ENCODE measurements at places on chromosomes 4 and X.

DNA sequence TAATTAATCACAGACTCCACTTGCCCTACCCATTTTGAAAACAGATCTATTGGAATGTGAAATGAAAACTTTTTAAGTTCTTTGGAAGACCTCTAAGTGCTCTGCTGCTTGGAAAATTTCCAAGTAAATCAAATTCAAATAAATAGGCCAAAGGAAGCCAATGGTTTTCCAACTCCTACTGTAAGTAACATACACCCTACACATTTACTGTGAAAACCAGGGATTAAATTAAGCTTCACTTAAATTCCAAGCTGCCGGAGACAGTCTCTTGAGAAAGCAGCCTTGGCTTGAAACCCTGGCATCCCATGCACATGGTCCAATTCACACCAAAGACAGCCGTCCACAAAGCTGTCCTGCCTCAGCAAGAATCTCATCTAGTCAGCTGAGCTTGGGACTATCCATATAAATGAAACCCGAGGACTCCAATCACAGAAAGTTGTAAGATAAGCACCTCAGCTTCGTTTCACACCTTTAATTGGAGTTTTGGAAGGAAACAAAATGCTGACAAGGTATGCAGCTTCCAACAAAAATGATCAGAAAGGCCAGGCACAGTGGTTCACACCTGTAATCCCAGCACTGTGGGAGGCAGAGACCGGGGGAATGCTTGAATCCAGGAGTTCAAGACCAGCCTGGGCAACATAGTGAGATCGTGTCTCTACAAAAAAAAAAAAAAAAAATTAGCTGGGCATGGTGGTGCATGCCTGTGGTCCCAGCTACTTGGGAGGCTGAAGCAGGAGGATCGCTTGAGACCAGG lies 88.6 kb downstream of the APBB2 start:
- DNase-seq, result no peak

GRCh38 chr4:122731676-122732075 lies 828 bp upstream of the BBS12 start:
- DNase-seq, result no peak

GRCh38 chr4:18057821-18058533 lies 36.4 kb upstream of the LCORL start:
- no peak for DNase-seq

DNA sequence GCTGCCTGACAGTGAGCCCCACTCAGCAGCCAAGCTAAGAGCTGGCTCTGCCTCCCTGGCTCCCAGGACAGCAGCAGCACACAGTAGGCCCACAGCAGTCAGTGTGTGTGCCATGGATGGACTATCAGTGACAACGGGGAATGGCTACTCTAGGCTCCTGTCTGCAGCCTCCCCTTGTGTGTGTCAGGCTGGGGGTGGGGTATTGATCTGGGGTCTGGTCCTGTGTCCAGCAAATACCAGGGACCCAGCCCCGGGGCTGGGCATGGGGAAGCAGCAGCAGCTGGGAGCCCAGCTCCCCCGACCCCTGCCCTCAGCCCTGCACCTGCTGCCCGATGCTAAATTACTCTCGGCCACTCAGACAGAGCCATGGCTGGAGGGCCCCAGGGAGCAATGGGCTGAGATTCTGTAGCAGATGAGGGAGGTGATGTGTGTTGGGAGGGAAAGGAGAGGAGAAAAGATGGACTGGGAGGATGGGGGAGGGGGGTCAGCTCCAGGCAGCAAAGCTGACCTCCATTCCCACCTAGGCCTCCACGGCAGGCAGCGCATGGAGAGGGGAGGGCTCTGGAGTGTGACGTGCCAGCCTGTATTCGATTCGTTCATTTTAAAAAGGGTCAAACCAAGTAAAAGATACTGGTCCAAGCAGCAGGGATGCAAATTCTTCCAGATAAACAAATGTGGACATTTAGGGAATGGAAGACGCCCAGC lies 61.3 kb upstream of the CRMP1 start:
- no peak for DNase-seq

- DNase-seq, result no peak
Measured at GRCh38 chr4:94566420-94566819, 114.7 kb downstream of the PDLIM5 start.

GRCh38 chr4:100170986-100171385 lies 19.3 kb downstream of the DDIT4L start:
- no peak for DNase-seq

- no peak for DNase-seq
Measured at GRCh38 chr4:152107736-152108500, 347.1 kb upstream of the GATB start.

GRCh38 chrX:110683925-110684324 lies 111.7 kb downstream of the CHRDL1 start:
- DNase-seq, result no peak

DNA sequence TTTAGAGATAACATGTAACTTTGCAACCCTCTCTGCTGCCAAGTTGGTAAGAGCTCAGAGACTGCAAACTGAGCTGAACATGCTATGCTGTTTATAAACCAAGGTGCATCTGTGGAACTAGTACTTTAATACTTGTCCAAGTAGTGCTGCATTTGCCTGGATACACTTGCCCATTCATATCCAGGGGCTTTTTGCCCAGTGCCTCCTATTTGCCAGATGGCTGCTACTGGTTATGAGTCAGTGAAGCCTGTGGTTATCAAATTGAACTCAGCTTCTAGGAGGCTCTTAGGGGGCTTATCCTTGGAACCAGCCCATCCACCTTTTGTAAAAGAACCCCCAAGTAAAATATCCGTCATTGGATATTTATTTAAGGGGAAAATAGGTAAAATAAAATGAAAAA lies 79.6 kb downstream of the AFF2 start:
- DNase-seq, result no peak

DNA sequence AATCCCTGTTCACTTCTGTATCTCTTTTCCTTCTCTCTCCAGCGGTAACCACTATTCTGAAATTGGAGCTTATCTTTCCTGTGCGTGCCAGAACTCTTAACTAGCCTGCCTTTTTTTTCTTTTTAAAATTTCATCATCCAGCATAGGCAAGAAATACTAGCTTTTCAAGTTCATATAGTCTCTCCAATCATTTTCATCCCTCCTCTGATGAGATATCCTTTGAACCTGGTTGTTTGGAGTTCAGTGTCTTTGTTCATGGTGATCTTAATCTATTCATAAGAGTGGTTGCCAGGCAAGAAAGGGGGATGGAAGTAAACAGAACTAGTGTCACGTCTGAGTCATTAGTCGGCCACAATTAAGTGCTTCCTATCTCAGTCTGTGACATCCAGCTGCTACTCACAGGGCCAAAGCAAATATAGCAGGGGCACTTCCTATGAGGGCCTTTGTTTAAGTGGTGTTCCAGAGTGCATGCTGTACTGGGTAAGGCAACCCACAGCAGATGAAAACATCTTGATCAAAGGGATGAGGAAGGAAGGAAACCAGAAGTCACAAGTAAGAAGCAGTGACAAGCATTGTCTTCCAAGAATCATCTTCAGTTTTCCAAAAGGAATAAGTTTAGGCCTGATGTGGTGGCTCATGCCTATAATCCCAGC lies 56.4 kb upstream of the XIAP start:
- no peak for DNase-seq

- DNase-seq, result no peak
Measured at GRCh38 chr4:40800064-40800463, 50.3 kb downstream of the NSUN7 start.

- DNase-seq, result no peak
Measured at GRCh38 chr4:180665481-180665880, 1577.7 kb upstream of the TENM3 start.

- DNase-seq, result no peak
Measured at GRCh38 chr4:142741995-142742394, 104.1 kb downstream of the INPP4B start.

GRCh38 chr4:125975861-125976397 lies 661.2 kb downstream of the FAT4 start:
- DNase-seq, result no peak

DNA sequence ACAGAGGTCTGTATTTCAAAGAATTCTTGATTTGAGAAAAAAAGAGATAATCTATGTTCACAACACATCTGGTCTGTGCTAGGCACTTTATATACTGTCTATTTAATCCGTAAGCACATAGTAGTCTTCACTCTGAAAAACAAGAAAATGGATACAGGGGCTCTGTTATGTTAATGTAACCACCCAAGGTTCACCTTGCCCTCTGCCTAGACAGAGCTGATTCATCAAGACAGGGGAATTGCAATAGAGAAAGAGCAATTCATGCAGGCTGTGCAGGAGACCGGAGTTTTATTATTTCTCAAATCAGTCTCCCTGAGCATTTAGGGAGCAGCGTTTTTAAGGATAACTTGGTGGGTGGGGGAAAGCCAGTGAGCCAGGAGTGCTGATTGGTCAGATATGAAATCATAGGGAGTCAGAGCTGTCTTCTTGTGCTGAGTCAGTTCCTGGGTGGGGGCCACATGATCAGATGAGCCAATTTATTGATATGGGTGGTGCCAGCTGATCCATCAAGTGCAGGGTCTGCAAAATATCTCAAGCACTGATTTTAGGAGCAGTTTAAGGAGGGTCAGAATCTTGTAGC lies 92.9 kb upstream of the TNIP3 start:
- no peak for DNase-seq

DNA sequence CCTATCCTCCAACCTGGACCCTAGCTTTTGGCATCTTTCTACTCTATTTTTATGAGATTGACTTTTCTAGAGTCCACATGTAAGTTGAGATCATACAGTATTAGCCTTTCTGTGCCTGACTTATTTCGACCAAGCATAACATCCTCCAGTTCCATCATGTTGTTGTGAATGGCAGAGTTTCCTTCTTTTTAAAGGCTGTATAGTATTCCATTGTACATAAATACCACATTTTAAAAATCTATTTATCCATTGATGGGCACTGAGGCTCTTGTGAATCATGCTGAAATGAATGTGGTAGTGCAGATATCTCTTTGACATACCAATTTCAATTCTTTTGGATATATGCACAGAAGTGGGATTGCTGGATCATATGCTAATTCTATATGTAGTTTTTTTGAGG lies 40.3 kb upstream of the STIM2 start:
- no peak for DNase-seq

DNA sequence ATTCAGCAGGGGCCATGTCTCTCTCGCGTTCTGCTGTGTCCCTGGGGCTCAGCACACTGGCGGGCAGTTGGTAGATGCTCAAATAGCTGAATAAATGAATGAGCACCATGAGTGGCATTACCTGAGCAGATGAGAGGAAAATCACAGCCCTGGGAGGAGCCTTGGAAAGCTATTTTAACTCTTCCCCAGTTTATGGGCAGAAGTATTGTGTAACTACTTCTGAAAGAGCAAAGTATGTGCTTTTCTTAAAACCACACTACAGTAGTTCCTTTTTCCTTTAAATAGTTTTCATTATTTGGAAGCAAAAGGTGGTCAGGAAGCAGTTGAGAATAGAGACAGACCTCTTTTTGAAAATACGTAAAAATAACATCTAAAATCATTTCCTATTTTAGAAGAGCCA lies 3.0 kb upstream of the PLAC1 start:
- no peak for DNase-seq

GRCh38 chr4:115090483-115091075 lies 22.8 kb downstream of the NDST4 start:
- DNase-seq, result peak; percentile 24

DNA sequence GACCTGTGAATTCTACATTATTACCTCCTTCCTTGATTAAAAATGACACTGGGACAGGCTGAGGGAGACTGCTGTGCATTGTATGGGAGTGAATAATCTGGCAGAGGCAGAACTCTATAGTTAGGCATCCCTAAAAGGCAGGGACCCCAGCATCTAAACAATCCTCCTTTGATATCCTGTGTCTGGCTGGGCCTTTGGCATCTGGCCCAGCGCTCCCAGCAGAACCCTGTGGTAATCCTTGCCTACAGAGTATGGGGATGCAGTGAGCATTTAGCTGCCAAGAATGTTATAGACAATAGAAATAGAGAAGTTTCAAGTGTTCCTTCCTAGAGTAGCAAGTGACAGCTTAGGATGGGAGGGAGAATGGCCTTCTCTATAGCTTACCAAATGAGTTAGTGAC lies 38.5 kb downstream of the ZCCHC12 start:
- no peak for DNase-seq

DNA sequence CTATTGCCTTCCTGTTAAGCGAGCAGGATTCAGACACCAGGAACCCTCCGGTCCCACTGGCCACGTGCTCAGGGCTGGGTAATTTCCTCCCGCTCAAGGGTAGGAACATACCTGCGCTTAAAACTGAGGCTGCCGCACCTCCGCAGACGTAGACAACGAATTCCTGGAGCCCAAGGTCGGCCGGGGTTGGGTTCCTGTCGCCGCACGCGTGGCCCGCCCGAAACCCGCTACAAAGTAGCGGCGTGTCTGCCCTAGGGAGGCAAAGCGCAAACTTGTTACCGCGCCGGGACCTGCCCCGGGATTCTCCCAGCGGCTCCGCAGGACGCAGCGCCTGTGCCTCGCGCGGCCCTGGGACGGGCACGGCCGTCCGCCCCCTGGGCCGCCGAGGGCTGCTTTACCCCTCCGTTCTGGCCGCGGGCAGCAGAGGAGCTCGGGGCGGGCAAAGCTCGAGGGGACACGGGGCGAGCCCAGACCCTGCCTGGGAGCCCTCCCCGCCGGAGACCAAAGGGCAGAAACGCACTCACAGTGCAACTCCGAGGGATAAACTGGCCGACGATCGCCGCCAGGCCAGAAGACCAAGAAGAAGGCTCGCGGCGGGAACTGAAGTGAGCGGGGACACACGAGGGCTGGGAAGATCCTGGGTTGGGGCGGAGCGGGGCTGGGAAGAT lies at the start of gene ERVMER34-1:
Gene ERVMER34-1, minus strand, starts transcription at position 607 of the 668 bp plus-strand sequence. CDS start 5,905 bp downstream, outside the sequence.
- peak; percentile 42 for DNase-seq

GRCh38 chr4:83152746-83153145 lies 38.2 kb upstream of the PLAC8 start:
- DNase-seq, result no peak

DNA sequence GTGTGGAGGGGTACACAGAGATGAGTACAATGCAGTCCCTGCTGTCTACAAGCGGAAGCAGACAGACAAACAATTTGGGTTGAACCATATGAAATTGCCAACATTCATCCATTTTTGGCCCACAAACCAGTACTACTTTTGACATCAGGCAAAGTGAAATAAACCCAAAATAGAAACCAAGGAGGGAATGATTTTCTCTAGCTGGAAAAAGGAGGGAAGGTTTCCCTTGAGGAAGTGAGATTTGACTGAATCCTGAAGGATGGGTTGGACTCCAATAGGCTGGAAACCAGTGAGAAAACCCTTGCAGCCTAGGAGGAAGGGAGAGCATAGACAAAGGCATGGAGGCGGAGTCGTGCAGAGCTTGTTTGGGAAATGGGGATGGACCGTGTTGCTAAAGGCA lies 63.5 kb upstream of the PJA1 start:
- no peak for DNase-seq

DNA sequence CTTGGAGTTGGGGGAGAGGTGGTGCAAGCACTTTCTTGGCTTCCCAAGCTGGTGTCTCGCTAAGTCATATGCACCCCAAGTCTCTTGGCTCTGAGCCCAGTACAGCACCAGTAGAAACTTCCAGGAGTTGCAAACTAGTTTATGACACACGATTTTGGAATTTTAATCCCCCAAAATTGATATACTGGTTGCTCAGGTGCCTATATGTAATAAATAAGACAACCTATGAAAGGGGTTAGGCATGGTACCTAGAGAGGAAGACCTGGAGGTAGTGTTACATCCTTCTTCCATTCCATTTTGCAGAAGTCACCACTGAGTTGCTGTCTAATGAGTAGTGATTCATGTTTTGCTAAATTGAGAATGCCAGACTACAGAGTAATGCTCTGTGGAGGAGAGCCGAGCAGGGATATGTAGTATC lies 4.3 kb upstream of the SLC4A4 start:
- DNase-seq, result no peak

All from SW 1271 (cell line).